ENCODE measurements at places on chromosomes 3 and 15.

DNA sequence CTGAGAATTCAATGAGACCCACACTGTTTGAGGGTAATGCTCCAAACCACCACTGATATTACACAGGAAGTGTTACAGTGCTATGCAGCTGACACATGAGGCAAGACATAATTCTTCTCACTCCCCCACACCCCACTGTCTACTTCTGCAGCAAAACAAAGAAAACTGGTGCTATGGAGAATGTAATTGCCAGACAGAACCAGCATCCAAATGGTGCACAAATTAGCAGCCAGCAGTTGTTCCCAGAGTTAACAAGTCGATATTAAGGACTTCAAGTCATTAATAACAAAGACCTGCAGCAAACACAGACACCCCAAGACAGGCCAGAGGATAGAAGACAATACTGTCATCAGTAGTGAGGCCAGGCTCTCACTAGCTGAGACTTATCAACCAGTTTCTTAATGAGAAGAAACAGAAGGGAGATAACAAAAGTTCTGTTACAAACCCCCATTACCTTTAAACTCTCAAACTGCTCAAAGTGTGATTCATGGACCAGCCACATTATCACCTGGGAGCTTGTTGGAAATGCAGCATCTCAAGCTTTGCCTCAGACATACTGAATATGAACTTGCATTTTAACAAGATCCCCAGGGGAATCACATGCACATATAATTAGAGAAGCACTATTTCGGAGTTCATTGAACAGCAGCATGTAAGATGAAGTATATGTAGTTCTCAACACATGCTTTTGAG, 58.7 kb upstream of the FNDC3B start:
- DNase-seq, result no peak

DNA sequence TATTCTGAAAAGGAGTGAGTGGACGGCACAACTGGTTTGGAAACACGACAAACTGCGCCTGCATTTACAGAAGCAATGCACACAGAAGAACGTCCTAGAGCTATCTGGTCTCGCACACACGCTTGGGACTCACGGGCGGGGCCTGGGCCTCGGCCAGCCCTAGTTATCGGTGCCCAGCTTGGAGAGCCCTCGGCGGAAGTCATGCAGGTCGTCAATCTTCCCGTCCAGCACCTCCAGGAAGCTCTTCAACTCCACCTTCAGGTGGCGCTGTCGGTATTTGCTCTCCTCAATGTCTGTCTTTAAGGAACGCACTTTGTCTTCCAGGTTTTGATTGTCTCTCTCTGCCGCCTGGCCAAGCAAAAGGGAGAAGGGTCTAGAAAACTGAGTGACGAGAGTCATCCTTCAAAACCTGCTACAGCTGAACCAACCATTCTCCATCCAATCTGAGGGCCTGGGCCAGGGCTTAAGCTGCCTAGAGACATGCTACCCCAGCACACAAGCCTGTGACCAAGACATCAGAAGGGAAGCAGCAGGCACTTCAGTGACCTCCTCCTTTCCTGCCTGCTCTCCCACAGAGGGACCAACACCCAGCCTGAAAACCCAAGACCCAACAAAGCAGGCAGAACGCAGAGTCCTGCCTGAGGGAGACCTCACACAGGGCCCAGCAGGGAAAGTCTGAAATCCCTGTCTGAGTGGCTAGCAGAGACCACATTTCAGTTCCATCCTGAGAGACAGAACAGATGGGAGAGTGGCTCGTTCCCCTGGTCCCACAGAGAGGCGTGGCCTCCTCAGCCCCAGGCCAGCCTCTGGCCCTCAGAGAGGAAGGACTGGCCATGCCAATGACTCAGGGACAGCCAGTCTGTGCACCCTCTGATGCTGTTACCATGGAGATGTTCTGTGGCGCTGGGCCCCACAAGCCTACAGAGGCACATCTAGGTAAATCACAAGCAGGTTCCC, 40.4 kb downstream of the WHAMM start:
- DNase-seq, result peak; percentile 94

GRCh38 chr3:101259485-101260341, 60.7 kb downstream of the IMPG2 start:
- no peak for DNase-seq

DNA sequence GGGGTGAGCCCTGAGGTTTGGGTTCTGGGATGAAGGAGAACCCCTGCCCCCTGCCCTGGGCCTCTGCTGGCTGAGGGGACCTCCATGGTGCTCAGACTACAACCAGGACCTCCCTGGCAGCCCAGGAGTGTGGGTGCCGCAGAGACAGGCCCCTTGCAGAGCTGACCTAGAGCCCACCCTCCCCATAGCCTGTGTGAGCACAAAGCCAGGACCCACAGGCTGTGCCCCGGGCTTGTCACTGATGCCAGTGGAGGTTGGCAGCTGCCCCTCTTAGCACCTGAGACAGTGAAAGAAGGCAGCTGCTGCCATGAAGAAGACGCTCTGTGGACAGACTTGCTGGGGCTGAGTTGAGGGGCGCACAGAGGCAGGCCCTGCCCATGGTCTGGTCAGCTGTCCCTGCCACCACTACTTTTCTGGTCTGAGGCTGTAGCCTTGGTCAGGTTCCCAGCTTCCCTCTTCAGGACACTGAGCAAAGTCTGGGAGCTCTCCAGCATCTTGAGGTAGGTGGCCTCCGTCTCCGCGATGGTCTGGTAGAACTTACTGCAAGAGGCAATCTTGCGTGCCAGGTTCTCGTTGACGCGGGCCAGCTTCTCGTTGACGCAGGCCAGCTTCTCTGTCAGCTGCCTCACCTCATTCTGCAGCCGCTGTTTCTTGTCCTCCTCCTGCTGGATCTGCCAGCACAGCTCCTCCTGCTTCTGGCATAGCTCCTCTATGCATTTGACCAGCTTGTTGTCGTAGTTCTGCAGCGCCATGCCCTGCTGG, 23.0 kb downstream of the USP4 start:
- no peak for DNase-seq

- peak; percentile 43 for DNase-seq
These were observed 157.1 kb upstream of the TMC3 start for GRCh38 chr15:81531109-81531592.

GRCh38 chr3:41198526-41198925, 779 bp upstream of the CTNNB1 start:
- peak; percentile 52 for DNase-seq

DNA sequence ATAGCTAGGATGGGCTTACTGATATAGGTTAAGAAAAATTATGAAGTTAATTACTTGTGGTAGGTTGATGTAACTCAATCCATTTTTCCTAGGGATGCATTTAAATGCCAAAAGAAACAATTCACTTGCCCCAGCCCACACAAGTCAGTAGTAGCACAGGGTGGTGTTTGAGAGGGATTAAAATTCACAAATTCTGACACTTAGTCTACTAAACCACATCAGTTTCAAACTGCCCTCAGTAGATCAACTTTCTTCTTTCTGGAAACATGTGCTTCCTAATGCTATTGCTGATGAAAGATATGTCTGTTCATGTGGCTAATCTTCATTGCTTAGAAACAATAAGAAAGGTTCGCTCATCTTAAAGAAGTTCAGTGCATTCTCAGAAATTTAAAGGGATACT, 160.6 kb downstream of the EPHA3 start:
- DNase-seq, result no peak

DNA sequence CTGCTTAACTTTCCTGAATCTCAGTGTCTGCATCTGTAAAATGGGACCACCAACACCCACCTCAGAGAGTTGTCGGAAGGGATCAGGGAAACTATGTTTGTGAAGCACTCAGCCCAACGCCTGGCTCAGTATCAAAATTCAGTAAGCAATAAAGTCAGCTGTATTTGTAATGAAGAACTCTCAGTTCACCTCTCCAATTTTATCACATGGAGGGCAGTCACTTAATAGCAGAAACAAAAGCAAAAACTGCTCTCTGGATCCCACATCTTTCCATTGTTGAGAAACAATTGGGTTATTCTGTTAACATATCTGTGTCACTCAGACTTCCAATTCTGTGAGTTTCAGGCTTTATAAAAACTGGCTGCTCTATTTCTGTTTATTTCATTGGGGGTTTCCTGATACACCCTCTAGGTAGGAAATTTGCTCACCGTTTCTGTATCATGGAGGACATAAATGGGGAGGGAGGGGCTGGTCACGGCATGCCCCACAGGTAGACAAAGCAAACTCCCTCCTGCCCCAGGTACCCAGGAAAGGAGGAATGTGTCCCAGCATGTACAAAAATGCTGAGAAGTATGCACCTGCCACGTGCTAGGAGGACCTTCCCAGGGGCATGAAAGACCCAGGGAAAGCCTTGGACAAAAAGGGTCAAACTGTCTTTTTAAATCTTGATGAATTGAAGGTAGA, 81.4 kb upstream of the LMOD3 start:
- DNase-seq, result no peak

- no peak for DNase-seq
These were observed 63.4 kb downstream of the CACNA2D3 start for GRCh38 chr3:54185740-54186139.

- peak; percentile 84 for DNase-seq
These were observed 532.1 kb upstream of the SEMA6D start for GRCh38 chr15:47184908-47185801.

DNA sequence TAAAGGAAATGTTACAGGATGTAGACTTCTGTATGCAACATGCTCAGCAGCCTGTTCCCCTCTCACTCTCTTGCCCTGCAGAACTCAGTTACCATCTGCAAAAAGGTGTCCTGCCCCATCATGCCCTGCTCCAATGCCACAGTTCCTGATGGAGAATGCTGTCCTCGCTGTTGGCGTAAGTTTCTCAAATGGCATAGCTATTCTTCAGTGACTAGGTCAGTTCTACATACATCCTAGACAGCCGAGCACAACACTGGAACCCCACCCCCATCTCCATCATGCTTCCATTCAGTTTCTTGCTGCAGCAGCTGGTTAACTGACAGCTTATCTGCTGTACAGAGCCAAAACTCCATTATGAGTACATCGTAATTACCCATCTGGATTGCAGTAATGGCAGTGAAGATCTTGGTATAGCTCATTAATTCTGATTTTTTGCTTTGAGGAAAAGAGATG, 4.5 kb downstream of the THBS1 start:
- peak; percentile 47 for DNase-seq

GRCh38 chr15:63565536-63566186, 31.5 kb upstream of the FBXL22 start:
- no peak for DNase-seq

DNA sequence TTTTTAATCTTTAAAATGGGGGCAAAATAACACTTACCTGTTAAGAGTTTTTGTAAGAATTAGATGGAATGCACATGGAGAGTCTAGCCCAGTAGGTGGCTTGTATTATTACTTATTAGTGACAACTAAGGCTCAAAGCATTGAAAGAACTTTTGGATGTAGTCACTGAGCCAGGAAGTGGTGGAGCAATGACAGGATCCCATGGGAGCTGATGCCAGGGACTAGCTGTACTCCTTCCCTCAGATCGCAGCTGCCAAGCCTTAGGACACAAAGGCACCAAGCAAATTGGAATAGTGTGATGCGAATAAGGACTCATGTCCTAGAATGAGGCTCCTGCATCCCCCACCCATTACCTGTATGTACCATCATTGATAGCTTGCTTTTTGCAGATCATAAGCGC, 370.4 kb upstream of the RGMA start:
- no peak for DNase-seq

- DNase-seq, result no peak
These were observed 114.1 kb upstream of the GALNT15 start for GRCh38 chr3:16060358-16060852.

GRCh38 chr3:20056725-20057611, 16.7 kb downstream of the KAT2B start:
- DNase-seq, result no peak

DNA sequence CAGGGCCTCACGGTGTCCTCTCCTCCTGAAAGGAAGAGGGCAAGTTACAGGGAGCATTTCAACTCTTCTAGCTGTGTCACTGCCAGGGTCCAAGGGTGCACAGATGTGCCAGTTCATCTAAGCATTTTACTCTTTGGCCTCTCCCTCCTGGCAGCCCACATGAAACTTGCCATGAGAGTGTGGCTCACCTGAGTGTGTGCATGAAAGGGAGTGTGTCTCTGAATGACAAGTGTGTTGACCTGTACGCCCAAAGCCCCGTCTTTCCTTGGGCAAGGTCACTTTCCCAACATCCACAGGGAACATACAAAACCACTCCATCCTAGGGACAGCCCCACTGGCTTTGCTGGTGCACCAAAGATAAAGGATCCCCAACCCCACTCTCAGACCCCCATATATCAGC, 280.0 kb downstream of the NTRK3 start:
- no peak for DNase-seq

GRCh38 chr15:80986487-80986886, 3.1 kb downstream of the MESD start:
- DNase-seq, result peak; percentile 47

- DNase-seq, result no peak
These were observed 191.6 kb upstream of the MRPL3 start for GRCh38 chr3:131694376-131694775.

GRCh38 chr3:46926447-46926846, 48.9 kb downstream of the PTH1R start:
- no peak for DNase-seq

GRCh38 chr3:9649791-9650521, 651 bp downstream of the MTMR14 start:
- DNase-seq, result no peak

GRCh38 chr15:65917407-65917756, 48.1 kb downstream of the RAB11A start:
- DNase-seq, result no peak

DNA sequence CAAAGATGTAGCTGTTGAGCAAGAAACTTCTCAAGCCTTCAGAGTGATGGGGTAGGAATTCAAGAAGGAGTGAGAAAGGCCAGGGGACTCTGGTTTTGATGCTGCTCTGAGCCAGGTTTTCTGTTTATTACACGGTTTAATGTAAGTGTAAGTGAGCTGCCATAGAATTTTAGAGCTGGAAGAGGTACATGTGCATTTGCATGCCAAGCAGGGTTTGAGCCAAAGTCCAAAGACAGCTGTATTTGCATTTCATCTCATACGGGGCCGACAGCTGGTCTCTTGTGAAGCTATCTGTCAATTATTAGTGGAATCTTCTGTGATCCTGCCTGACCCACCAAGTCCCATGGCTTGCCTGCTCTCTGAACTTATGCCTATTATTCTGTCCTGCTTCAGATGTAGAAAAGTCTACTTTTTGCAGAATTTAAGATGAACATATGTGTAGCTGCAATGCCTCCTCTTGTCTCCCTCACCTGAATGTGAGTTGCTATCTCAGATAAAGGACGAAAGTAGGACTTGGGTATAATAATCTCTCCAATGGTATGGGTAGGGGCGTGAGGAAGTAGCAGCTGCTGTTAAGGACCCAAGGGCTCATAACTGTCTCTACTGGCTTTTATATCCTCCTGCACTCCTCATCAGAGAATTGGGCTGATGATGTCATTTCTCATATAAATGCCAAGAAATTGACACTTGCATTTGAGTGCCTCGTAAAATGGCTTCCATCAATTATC, 160.0 kb downstream of the SQOR start:
- DNase-seq, result peak; percentile 88

- peak; percentile 0 for DNase-seq
These were observed 83.6 kb upstream of the XCR1 start for GRCh38 chr3:46110701-46111493.

Measured in NCI-H82 (cell line).